ENCODE measurements at places on chromosomes 6 and 20.
A peak's percentile ranks its signal among the peaks of the same experiment; 100 is the strongest.

DNA sequence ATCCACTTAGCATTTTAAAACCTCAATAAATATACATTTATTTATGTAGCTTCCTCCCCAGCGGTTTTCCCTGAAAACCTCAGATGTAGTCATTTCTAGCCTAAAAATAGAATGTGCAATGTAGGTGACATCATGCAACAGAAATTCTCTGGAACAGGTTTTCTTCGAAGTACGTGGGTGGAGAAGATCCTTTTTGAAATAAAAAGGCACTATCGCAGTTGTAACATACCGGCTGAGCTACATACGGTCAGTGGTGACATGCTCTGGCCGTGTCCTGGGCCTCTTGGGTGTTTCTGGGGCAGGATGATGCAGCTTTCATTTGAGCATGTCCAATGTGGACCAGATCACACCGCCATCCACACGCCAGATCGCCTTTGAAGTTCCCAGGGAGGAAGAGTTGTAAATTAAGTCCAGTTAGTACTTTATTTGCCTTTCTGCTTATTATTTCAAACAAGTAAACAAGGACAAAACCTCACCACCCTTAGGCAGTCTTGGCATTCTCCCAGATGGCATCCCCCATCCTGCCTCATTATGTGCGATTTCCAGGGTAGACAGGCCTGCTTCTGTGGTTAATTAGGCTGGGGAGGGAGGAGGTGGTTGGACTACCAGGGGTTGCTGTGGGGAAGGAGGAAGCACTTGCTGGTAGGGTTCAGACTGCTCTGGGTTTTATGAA, 109.5 kb upstream of the CLDN20 start:
- peak; percentile 49 for DNase-seq

DNA sequence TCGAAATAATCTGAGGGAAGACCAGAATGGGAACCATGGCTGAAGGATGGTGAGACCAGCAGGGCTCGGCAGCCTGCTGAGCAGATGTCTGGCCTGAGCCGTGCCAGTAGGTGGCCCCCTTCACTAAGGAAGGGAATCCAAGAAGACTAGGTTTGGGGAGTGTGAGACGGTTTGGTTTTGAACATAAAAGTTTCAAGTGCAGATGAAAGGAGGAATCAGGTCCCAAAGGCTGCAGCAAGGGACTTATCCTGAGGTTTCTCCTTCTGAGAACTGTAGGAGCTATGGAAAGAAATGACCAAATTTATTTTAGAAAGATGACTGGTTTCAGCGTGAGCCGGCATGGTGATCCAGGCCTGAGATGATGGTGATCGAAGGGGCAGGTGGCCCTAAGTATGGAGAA, 4.6 kb upstream of the OSER1 start:
- DNase-seq: peak; percentile 82

DNA sequence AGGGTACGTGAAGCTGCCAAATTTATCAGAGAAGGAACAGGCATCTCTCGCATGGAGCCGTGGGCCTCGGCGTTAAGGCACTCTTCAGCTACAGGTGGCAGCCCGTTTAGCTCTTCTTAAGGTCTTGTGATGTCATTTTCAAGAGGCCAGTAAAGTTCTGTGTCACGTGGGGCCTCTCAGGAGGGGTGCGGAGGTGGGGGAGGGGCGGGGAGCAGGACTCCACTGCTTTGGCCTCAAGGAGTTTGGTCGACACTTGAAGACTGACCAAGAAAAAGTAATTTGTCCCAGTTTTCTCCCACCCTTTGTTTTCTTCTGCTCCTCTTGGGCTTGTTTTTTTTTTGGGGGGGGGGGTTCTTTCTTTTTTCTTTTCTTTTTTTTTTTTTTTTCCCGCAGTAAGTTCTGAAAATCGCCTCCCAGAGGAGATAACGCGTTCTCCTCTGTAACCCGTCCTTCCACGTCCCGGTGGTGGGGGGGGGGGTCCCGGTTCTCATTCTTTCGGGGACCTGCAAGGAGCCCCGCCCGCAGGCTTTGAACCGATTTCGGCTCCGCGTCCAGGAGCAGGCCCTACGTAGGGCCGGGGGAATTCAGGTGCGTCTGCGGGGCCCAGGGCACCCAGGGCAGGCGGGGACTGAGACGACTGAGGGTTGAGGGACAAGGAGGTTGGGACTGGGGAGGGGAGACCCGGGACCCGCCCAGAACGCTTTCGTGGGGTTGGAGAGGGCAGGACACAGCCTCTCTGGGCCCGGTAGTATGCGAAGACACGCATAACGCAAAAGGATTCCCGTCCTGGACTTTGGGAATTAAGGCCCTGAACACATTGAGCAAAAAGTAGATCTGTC, 26.0 kb downstream of the GPX6 start:
- DNase-seq: peak; percentile 67

DNA sequence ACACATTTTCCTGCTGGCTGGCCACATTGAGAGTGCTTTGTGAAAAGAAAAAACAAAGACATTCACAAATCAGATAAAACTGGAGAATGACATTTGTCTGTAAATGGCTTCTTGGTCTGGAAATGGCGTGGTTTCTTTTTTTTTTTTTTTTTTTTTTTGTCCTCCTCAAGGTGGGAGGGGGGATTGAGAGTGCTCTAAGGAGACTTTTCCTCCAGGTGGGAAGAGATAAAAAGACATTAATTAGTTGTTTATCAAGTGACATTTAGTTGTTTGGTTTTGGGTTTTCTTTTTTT, 40.4 kb downstream of the GNAS start:
- no peak for DNase-seq

- DNase-seq: no peak
Measured at GRCh38 chr6:14818422-14818884, 427.4 kb upstream of the JARID2 start.

GRCh38 chr6:165571068-165571682, 91.9 kb downstream of the PDE10A start:
- no peak for DNase-seq

DNA sequence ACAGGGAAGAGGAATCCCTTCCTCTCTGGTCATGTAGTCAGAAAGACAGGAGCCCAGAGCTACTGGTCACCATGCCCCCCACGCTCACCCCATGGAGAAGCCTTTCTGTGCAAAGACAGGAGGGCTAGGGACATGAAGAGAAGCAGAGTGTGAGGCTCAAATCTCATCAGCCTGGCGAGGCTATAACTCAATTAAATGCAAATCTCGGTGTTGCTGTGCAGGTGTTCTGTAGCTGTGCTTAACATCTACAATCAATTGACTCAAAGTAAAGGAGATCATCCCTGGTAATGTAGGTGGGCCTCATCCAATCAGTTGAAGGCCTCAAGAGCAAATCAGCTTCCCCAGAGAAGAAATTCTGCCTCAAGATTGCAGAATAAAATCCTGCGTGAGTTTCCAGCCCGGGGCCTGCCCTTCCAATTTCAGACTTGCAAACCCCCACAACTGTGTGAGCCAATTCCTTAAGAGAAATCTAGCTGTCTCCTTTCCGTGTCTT, 64.4 kb downstream of the CHMP4B start:
- DNase-seq: no peak

GRCh38 chr6:12977806-12978205, 261.2 kb downstream of the PHACTR1 start:
- DNase-seq: no peak

- DNase-seq: no peak
Measured at GRCh38 chr6:139271056-139271455, 20.7 kb downstream of the TXLNB start.

GRCh38 chr6:33903579-33903978, 99.8 kb upstream of the MLN start:
- DNase-seq: no peak

DNA sequence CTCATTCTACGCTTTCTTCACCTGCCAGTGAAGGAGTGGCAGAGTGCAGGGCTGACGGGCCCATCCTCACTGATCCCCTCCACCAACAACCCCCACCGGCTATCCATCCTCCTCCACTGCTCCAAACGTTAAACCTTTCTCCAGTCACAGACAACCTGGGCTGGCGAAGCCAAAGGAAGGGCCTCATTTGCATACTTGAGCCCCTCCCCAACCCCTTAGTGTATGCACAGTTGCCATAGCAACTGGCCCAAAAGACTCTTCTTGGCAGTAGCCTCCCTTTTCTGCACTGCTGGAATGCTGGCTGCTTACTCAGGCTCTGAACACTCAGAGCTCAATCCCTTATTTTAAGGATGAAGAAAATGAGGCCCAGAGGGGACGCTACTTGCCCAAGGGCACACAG, 130.3 kb downstream of the GRM4 start:
- DNase-seq: no peak

DNA sequence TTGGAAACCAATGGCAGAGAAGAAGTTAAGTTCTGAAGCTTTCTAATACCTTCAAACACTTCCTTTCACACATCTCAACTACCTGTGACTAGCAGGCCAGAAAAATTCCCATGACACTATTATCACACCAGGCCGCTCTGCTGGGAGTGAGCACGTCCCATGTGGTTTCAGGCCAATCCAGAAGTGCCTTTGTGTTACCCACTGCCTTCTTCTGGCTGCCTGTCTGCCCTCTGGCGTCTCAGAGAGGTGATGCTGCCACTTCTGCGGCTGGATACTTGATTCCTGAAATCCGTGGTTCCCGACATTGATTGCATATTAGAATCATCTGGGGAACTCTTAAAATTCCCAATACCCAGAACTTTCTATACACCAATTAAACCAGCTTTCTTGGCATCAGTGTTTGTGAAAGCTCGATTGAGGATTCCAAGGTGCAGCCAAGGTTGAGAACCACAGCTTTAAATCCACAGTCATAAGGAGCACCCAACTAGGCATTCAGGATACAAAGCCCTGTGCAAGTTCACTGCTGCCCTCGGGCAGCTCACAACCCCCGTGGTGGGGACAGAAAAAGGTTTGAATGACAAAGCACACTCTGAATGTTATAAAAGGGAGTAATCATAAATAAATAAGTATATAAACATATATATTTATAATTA, 65.6 kb downstream of the STMND1 start:
- DNase-seq: peak; percentile 2

DNA sequence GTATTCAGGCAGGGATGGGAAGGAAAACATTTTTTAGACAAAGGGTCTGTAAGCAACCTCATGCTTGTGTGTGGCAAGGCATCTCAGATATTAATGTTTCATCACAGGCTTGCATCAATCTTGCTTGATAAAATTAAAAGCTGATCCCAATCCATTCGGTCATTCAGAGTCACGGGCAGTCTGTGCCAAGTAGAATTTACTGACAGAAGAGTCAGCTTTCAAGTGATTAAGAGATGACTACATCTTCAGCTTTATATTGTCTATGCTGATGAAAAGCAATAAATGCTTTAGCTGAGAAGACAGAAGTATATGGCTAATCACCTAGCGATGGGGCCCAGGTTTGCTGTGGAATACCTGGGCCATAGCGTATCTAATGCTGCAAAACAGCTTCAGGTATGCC, 3.5 kb downstream of the PLEKHG1 start:
- DNase-seq: no peak

DNA sequence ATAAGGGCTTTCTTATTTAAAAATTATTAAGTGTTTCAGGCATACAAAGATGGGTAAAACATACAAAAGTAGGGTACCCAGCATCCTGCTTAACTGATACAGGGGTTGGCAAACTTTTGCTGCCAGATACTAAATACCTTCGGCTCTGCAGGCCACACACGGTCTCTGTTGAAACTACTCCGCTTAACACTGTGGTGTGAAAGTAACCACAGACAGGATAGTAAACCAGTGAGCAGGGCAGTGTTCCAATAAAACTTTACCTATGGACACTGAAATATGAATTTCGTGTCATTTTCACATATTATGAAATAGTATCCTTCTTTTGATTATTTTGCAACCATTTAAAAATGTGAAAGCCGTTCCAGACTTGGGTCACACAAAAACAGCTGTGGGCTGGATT, 92.4 kb downstream of the EYA2 start:
- no peak for DNase-seq

- no peak for DNase-seq
Measured at GRCh38 chr6:117448732-117449485, 23.2 kb upstream of the ROS1 start.

DNA sequence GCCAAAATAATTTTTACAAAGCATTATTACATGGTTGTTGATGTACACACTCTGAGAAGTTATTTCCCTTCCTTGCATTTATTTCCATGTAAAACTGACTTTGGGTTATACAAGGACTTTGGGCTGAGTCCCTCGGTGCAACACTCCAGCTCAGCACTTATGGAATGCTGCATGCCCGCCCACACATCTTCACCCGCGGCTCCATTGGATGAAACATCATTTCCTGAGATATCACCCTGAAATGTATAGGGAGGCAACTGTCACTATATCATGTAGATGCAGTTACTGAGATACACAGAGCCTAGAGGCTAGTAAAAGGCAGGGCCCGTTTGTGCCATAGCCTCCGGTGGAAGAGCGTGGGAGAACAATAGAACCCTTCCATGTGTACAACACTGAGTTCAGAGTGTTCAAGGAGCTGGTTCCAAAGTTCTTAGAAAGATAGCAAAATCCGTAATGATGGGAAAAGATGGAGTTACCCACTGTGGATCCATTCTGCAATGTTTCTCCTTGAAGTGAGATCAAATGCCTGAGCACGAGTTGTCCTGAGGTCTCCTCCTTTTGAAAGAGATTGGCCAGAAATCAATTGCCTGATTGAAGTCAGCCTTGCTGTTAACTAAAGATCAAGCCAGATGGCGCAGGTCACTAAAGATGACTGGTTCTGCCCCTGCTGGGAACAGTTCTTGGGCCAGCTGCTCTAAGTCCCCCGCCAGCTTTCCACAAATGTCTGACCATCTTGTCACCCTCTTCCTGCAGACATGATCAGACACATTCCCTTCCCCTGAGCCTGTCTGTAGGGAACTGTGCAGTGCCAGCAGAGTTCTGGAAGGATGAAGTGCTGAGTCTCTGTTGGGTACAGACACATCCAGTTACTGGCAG, 100.9 kb upstream of the IYD start:
- no peak for DNase-seq

- peak; percentile 56 for DNase-seq
Measured at GRCh38 chr6:32945108-32945760, 4.4 kb upstream of the HLA-DMB start.

DNA sequence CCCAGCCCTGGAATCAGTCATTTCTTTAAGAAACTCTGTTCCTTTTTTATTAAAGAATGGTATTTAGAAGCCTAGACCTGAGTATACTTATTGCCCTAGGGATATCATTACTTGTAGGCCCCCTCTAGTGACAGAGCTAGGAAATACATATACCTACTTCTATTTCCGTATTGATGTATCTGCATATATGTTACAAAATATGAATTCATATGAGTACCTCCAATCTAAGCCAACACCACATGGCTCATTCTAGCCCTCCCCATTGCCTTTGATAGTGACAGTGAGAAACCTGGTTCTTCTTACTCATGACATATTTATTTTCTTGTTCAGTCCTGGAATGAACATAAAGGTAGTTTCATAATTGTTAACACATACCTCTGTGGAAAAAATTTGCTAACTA, 137.2 kb downstream of the FARS2 start:
- DNase-seq: peak; percentile 37
